Suppressor macrophage (primary cell): ENCODE measurements at places on chromosomes 7 and 10.
A peak's percentile ranks its signal among the peaks of the same experiment; 100 is the strongest.

- no peak for DNase-seq
Observed at GRCh38 chr10:75057680-75058079, 53.8 kb upstream of the SAMD8 start.

DNA sequence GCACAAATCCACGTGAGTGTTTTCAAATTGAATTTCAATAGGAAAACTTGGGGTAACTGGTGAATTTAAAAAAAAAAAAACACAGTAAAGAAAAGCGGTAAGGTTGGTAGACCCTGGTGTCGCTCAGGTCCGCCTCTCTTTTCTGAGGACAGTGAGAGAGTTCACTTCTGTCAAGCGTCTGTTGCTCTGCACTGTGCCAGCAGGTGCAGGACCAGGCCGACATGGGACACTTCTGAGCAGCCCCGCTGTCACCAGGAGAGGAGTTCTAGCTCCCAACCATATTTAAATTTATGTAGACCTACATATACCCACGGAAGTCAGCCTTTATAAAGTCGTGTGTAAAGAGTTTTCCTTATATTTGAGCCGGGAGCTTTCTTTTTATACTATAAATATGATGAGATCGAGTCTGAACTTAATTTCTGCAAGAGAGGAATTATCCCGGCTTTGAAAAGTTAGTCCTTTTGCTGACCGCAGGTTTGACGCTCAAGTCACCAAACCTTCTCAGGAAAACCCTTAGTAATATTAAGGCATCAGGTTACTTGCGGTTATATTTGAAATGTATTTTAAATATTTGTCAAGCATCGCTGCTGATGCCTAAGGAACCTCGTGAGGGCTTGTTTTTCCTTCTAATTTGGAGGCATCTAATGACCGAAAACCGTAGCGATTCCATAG, 531 bp downstream of the IKZF1 start:
- peak; percentile 63 for DNase-seq

- peak; percentile 78 for DNase-seq
Observed at GRCh38 chr10:108544500-108545120, 1378.7 kb downstream of the XPNPEP1 start.

DNA sequence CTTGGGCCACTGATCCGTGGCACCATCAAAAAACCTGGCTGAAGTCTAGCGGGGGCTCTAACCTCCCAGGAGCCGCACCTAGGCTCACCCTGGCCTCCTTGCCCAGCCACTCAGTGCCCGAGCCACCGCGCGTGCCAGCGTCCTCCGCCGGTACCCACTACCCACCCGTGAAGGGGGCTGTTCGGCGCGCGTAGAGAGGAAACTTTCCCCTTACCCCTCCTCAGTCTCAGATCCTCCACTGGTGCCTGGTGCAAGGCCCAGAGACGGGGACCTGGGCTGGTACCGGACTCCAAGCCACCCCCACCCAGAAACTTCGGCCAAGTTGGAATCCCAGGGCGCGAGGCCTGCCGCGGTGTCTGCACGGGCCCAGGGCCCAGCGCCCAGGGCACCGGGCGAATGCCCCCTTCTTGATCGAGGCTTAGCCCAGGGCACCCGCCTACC, 3.5 kb upstream of the EBF3 start:
- no peak for DNase-seq

DNA sequence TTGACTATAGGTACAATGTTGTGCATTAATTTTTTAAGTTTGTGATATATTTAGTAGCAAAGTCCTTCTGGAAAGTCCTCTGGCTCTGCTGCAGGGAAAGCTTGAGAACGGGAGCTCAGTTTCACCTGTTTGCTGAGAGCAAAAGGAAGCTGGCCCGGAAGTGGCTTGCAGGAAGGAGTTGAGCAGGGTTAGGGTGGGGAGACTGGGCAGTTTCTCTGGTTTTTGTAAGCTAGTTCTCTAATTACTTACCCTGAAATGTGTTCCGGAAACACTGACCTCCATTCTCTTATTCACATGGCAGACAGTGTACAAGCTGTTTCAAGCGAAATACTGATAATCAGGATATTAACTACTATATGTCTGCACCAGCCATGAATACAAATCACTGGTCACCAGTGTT, 22.3 kb downstream of the MAP3K8 start:
- peak; percentile 61 for DNase-seq

GRCh38 chr10:52316001-52316400, 1.9 kb downstream of the DKK1 start:
- DNase-seq: no peak

- DNase-seq: no peak
Observed at GRCh38 chr10:86331861-86332260, 34.7 kb downstream of the GRID1 start.

DNA sequence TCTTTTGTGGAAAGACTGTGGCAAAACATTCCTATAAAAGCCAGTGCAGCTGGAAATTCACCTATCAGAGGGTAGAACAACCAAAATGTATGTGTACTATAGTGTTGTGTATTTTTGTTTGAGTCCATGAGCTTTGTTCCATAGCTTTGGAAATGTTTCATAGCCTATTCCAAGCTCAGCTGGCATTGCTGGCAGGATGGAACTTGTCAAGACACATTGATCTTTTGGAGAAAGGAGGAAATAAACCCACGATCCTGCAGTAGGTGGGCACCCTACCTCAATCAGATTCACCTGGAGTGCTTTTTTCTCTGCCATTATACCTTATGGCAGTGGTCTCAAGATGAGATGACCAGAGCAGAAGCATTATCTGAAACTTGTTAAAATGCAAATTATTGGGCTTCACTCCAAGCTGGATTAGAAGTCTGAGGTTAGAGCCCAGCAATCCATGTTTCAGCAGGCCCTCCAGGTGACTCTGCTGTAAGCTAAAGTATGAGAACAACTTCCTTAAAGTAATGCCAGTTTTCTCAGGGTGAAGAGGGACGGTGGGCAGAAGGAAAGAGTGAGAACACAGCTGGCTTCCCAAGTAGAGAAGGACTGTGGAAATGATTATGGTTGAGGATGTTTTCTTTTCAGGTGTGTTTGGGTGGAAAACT, 30.3 kb upstream of the CDK1 start:
- DNase-seq: no peak

DNA sequence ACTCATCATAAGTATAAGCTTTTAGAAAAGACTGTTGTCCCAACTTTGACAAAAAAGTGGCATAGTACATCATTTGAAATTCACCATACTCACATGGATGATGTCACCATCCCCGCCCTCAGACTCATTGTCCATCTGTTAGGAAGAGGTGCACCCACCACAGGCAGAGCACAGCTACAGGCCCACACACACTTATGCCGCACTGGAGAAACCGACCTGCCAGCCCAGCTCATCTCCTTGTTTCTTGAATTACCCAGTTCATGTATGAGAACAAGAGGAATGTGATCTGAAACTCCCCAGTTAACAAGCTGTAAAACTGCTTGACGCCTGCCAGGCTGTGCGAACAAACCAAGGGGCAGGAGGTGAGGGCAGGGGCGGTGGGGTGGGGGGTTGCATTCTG, 312.0 kb downstream of the DPP6 start:
- DNase-seq: no peak

DNA sequence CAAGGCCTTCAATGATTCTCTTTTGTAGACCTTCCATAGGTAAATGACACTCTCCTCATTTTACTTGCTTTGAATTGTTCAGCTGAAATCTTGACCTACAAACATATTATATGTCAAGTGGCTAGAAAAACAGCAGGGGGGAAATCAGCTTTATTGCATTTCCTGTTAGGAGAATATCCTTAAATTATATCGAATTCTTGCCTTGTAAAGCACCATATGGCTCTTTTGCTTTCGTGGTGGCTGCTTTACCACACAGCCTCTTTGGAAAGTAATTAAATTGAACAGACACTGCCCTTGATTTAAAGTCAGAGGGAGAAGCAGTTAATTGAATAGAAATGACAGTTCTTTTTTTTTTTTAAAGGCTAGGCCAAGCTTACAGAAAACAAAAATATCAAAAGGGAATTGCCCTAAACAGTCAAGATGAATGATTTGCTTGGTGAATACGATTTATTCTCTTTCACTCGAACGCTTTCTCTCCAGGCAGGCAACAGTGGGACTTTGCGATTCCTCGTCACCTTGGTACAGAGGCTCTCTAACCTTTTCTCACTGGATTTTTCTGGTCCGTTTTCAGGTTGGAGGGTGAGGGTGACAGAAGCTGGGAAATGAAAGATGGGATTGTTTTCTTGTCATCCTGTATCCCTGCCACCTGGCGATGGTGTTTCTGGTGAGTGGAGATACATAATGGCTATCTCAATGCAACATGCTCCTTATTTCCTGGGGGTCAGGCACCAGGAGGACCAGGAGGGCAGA, 126.0 kb downstream of the GATA3 start:
- DNase-seq: no peak
